Left hindlimb (tissue), 1 donor: ENCODE measurements at places on chromosomes 3 and 15.

GRCh38 chr3:188241072-188241471 lies 87.1 kb downstream of the LPP start:
- peak; percentile 35 for DNase-seq

- DNase-seq: peak; percentile 50
Measured at GRCh38 chr3:172106989-172107388, 67.6 kb downstream of the FNDC3B start.

GRCh38 chr15:31869686-31870307 lies 160.5 kb upstream of the CHRNA7 start:
- DNase-seq: no peak

- no peak for DNase-seq
Measured at GRCh38 chr3:188053710-188054380, 100.1 kb upstream of the LPP start.

GRCh38 chr15:60126200-60126599 lies 122.1 kb downstream of the FOXB1 start:
- DNase-seq: no peak

- DNase-seq: no peak
Measured at GRCh38 chr3:78165876-78166275, 1126.0 kb downstream of the ROBO2 start.

DNA sequence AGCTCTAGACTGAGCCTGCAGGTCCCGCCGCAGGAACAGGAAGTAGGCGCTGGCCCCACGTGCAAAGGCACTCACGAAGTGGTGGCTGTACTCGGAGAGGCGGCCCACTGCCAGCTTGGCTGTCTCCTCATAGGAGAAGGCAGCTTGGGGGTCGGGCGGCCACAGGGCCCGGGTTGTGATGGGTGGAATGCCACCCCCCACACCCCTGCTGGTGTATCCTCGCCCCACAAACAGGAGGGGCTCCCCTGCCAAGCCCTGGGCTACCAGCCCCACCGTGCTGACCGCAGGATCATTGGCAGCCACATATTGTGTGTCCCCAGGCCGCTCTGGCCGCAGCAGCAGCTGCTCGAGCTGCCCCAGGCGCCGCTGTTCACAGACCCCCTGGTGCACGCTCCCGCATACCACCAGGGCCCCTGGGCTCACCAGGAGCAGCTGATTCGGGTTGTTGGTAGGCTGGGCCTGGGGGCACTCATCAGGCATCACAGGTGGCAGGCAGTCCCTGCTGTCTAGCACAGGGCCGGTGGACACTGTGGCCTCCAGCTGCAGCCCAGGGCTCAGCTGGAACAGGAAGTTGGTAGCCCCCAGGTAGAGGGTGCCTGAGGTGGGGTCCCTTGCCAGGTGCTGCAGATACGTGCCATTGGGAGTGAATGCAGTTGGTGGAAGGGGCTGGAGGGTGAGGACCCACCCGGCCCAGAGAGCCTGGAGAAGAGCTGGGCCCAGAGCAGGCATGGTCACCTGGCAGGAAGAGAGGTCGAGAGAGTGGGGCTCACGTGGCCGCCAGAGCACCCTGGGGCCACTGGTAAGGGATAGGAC lies 5.8 kb downstream of the PLXNB1 start:
- DNase-seq: no peak
